ENCODE measurements at places on chromosomes 7 and 10.

DNA sequence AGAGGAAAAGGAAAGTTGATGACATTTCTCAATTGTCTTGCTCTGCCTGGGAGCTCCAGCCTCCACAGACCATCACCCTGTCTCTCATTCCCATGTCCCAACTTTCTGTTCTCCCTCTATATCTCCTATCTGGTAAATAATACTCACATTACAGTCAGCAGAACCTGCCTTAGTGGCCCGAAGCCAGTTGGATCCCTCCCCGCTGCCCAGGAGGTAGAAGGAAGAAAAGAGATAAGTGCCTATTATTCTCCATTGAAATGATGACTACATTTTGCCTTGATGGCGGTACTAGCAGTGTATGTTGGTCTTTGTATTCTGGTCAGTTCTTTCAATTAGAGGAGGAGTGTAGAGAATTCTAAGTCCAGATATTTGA lies 91.9 kb downstream of the CSTF2T start:
- no peak for DNase-seq

DNA sequence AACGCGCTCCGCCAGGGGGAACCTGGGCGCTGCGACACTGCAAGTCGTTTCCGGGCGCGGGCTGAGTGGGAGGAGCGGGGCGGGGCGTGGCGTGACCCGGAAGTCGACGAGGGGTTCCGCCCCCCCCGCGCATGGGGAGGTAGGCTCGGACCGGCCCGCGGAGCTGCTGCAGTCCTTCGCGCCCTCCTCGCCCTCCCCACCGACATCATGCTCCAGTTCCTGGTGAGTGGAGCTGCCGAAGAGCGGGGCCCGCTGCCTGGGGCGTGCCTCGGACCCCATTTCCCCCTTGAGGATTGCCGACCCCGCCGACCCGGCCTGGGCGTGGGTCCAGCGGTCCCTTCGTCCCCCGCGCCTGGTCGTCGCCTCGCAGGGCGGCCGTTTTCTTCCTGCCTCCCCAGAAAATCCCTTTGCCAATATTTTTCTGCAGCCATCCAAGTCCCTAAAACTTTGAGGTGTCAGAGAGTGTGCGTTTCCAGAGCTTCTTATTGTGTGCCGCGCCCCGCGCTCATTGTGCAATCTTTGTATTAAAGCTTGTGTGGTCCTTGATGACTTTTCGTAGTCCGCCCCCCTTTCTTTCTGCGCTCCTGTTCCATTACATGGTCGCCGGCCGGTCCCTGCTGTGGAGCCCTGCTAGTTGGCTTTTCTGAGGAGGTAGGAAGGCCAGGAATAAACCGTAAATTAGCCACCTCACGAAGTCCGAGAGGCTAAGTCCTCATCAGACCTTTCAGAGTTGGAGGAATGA lies at the start of gene STMP1:
STMP1 (plus strand) TSS at position 142 of the 742 bp plus-strand sequence.
- DNase-seq, result peak; percentile 98

- DNase-seq, result no peak
Measured at GRCh38 chr7:105264707-105265106, 124.0 kb downstream of the SRPK2 start.

DNA sequence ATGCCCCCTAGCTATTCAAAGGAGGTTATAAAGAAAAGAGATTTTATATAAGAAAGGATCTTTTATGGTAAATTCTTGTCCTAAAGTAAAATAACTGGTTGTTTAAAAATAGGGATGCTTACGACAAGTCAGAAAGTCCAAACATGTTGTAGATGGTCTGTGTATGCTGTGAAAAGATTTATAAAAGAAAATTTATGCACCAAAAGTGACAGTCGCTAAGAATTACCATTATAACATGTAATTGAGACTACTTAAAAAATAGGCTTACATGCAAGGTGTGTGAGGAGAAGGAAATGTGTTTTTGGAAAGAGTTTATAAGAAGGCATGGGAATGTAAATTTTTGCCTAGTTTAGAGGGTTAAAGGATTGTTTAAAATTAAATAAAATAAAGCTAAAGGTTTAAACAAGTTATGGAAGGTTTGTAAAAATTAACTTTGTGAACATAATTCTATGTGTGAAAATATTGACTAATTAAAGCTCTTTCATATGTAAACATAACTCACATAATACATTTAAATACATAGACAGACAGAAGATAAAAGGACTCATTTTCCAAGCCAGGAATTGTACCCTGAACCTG lies 118.5 kb downstream of the LYZL1 start:
- DNase-seq, result no peak

DNA sequence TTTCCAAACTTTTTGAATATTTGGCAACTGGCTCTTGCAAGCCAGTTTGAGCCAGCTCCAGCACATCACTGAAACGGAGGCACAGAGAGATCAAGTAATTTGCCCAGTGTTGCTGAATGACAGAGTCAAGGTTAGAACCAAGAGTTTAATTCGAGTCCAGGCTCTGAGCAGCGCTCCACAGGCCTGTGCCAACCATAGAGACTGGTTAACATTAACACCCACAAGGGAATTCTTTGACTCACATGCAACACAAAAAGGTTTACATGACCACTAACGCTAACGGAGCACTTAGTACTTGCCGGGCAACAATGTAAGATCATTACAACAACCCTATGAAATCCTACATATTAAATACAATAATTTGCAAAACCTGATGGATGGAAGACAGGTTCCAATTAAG lies 1.5 kb downstream of the RGS10 start:
- DNase-seq, result no peak

- no peak for DNase-seq
Measured at GRCh38 chr7:137390076-137390475, 46.5 kb upstream of the PTN start.

DNA sequence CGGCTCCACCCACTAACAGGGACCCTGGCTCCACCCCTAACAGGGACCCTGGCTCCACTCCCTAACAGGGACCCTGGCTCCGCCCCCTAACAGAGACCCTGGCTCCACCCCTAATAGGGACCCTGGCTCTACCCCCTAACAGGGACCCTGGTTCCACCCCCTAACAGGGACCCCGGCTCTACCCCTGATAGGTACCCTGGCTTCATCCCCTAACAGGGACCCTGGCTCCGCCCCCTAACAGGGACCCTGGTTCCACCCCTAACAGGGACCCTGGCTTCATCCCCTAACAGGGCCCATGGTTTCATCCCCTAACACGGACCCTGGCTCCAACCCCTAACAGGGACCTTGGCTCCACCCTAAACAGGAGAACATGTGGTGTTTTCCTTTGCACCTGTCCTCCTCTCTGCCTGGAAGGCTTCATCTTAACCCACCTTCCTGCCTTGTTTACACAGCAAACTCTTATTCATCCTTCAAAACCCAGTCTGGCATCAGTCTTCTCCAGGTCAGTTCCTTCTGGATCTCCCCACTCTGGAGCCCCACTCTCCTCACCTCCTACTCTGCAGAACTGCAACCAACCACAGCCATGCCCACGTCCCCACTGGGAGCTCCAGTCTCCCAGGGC lies 58.0 kb downstream of the CHST15 start:
- DNase-seq, result no peak

- no peak for DNase-seq
Measured at GRCh38 chr10:127578961-127579305, 29.8 kb downstream of the NPS start.

DNA sequence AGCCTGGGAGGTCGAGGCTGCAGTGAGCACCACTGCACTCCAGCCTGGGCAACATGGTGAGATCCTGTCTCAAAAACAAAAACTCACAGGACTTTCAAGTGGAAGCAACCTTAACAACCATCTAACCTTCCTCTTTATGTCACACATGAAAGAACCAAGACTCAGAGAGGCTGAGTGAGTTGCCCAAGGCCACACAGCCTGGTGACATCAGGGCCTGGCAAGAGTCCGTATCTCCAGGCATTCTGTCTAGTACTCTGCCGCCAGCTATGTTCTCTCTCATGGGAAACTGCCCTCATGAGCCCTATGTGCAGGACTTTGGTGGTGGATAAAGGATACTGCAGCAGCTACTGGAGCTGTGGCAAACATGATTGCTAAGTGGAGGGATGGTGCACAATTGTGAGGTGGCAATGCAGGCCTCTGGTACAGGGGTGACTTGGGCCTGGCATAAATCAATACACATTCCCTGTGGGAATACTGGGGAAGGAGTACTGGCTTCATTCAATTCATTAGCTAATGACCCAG lies 10.1 kb upstream of the CHCHD3 start:
- DNase-seq, result no peak

- DNase-seq, result no peak
Measured at GRCh38 chr10:123491364-123491763, 174.8 kb upstream of the GPR26 start.

GRCh38 chr7:143263266-143264195 lies at the start of gene GSTK1:
Gene GSTK1, plus strand, starts transcription at chr7:143263441. Its CDS starts 73 bp downstream, at chr7:143263514.
- peak; percentile 89 for DNase-seq

DNA sequence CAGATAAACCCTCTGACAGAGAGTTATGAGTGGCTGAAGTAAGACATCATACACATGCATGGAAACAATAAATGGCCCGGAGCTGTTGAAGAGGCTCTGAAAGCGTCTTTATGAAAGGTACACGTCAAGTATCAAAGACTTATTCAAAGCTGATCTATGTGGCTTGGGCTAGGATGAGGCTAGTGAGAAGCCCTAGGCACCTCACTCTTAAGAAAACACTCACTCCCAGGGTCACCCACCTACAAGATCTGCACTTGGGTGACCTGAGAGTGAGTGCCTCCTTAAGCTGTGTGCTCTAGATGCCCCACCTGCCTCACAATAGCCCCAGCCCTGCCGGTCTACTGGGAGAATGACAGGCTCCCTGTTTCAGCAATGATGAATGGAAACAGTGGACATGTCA lies 1.1 kb upstream of the GIMAP1 start:
- no peak for DNase-seq

DNA sequence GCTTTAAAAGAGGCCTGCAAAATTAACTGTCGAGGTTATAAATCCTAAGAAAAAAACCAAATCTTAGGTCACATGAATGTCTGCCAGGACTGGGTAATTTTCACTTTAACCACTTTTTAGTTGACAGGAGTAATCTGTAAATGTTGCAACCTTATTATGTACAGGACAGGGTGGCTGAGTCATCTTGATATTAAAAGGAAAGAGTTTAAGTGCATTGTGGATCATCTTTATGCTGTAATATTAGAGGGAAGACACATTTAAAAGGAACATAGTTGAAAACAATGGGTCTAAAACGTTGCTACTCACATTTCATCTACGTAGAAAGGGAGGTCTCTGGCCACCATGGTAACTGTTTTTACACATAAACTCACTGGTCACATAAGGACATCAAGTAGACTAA lies 115.5 kb downstream of the LSMEM1 start:
- DNase-seq, result no peak

- DNase-seq, result no peak
Measured at GRCh38 chr10:727162-727790, 37.8 kb upstream of the DIP2C start.

GRCh38 chr10:11699550-11700097 lies 42.6 kb upstream of the ECHDC3 start:
- no peak for DNase-seq

DNA sequence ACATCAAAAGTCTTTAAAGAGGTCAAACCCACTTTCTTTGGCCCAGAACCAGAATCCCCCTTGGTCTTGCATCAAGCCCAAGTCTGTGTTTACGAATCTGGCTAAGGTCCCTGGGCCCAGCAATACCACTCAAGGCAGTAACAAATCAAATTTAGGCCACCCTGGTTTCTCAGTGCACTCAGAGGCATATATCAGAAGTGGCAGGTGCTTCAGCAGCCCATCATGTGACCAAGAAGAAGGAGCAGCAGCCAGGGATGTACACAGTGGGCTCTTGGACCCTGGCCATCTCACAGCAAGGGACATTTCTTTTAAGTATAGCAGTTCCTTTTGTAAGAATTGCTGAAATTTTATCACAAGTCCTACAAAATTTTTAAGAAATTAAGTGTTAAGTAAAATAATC lies 7.3 kb upstream of the SLC25A13 start:
- no peak for DNase-seq

DNA sequence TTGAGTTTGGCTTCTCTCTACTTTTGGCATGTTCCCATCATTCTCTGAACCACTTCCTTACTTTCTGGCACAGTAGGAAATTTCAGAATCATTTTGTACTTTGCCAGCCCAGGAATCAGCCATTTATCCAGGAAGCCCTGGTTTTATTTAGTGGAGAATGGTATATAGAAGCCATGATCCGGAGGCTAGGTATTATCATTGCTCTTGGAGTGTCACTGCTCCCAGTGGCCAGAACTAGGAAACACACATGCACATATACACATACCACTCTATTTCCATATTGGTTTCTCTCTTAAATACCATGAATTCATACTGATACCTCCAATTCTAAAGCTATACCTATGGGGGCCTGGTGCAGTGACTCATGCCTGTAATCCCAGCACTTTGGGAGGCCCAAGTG lies 36.3 kb downstream of the SUFU start:
- no peak for DNase-seq

- no peak for DNase-seq
Measured at GRCh38 chr10:11095374-11095801, 77.7 kb downstream of the CELF2 start.

- DNase-seq, result no peak
Measured at GRCh38 chr7:147296201-147296600, 1179.6 kb downstream of the CNTNAP2 start.

DNA sequence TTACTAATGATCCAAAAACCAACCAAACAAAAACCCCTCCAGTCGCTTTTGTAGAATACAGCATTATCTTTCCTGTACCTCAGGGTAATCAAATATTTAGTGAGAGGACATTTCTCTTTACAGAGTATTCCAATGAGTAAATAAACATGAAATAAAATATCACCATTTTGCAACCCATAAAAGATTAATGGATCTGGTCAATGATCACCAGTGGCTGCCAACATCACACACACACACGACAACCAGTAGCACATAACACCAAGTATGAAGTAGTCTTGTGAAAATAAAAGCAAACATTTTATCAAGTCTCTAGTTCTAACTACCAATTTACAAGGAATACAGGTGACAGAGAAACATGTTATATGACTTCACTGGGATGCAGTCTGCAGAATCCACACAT lies 188.6 kb upstream of the IMMP2L start:
- DNase-seq, result no peak

DNA sequence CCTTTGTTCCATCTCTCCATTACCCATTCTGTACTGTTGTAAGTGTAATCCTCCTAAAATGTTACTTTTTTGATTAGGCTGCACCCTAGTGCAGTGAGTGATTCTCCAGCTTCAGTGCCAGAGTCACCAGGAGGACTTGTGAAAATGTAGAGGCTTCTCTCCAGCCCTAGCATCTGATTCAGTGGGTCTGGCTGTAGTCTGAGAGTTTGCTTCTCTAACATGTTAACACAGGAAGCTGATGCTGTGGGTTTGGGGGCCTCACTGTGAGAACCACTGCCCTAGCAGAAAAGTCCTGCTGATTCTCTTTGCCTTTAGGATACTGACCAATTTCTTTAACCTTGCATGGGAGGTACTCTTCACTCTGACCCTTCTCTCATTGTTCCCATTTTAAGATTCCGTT lies 24.4 kb downstream of the CSGALNACT2 start:
- no peak for DNase-seq

GRCh38 chr10:123382491-123382890 lies 228.3 kb downstream of the BUB3 start:
- DNase-seq, result no peak

Data from right forelimb (tissue), 1 donor.